ENCODE measurements at places on chromosomes 7 and 10.
A peak's percentile ranks its signal among the peaks of the same experiment; 100 is the strongest.

- no peak for DNase-seq
Measured at GRCh38 chr10:116741391-116742351, 695 bp downstream of the HSPA12A start.

DNA sequence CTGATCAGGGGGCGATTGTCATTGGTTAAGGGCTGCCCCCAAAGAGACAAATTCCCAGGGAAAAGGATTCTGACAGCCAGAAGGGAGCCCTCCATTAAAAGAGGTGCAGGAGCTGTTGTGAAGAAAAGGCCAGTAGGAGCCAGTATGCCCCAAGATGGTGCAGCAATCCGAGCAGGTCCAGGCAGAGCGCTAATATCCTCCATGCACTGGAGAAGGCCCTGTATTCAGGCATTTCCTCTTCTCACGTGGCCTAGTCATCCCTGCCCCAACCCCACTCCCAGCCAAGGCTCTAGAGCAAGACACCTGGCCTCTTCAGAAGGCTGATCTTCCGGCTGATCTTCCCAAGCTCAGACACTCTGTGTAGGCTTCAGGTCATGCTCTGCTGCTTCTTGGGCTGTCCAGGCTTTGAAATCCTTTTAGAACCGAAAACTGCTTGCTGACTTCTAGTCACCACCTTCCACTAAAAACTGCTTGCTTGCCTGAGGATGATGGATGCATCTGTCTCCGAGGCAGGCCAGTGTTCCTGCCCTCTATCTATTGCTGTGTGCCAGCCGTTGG lies 77.4 kb downstream of the CYP26A1 start:
- DNase-seq, result no peak

DNA sequence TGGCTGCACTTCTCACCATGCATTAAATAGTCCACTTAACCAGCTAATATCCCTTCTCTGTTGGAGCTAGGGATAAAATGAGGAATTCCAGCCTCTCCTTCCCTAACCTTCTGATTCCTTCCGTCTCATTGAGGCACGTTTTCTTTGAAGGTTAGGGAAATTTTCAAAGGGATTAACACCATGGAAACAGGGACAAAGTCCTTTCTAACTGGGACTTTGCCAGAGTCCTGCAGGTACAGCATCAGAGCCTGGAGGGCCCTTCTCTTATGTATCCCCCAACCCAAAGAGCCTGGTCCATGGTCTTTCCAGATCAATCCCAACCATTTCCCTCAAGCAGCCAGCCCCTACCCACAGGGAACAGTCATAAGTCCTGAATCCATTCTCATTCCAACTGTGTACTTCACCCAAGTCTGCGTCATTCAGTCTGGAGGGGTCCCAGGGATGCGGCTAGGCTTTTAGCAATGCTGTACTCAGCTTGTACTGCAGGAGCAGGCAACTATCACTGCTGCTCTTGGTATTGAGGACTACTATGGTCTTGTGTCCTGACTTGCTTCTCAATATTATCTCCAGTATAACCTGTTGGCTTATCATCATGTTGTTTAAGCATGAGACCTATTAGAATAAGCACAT lies 34.6 kb upstream of the CROT start:
- no peak for DNase-seq

DNA sequence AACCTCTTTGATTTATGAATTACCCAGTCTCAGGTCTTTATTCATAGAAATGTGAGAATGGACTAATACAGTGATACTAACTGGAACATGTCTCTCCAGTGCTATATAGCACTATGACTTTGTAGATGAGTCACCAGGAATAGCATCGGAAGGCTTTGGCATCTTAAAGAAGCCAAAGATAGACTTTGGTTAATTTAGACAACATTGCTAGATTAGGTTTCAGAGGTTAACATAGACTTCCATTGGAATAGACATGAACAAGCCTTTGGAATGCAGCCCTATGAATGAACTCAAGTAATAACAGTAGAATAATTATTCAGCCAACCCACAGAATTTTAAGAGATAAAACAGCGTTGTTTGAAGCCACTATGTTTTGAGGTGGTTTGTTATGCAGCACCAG lies 169.2 kb downstream of the HGF start:
- DNase-seq, result no peak

GRCh38 chr7:131625817-131626372 lies 69.5 kb upstream of the PODXL start:
- DNase-seq, result no peak

GRCh38 chr10:35911233-35911632 lies 269.1 kb upstream of the FZD8 start:
- no peak for DNase-seq

- no peak for DNase-seq
Measured at GRCh38 chr7:51310131-51310583, 6.5 kb downstream of the COBL start.

DNA sequence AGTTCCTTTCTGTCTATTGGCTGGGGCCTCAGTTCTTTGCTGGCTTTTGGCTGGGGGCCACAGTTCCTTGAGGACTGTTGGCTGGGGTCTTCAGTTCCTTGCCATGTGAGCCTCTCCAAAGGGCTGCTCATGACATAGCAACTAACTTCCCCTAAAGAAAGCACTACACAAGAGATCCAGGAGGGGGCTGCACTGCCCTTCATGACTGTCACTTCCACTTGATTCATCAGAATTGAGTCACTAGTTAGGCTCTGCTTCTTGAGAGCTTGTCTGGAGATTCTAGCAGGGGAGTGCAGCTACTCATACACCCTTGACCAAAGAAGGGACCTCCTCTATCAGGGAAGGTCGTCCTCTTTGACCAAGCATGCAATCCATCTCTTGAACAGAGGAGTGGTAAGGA lies 38.0 kb upstream of the MKX start:
- DNase-seq, result peak; percentile 13

DNA sequence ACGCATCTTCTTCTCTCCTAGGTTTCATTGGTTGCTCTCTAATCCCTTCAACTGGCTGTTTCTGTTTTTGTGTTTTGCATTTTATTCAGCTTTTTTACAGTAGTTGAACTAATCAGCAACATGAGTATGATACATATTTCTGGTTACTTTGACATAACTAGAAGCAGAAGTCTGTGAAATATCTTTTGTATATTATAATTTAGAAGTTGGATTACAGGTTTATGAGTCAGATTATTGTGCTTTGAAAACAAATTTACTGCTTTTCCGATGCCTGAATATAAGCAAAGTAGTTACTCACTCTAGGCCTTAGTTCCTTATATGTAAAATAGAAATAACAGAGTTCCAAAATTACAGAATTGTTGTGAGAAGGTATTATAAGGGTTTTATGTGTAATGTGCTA lies 96.2 kb upstream of the MEOX2 start:
- DNase-seq, result no peak
